ENCODE measurements at places on chromosomes 6 and 20.

- DNase-seq = no peak
Measured at GRCh38 chr6:132604635-132605152, 15.2 kb upstream of the TAAR5 start.

DNA sequence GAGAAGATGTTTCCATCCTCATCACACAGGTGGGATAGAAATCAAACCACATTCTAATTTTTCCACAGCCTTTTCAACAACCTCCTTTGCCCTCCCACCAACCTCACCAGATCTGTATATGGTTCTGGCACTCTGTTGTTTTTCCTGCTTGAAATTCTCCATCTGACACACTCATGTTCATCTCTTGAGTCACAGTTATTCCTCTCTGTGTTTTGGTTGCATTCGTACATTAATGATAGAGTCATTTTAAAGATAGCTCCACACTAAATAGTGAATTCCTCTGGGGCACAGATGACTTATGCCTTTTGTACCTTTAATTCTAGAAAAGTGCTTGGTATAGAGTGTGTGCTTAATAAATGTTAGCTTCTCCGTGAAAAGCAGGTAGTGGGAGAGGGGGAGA lies 1.4 kb upstream of the GCLC start:
- no peak for DNase-seq

DNA sequence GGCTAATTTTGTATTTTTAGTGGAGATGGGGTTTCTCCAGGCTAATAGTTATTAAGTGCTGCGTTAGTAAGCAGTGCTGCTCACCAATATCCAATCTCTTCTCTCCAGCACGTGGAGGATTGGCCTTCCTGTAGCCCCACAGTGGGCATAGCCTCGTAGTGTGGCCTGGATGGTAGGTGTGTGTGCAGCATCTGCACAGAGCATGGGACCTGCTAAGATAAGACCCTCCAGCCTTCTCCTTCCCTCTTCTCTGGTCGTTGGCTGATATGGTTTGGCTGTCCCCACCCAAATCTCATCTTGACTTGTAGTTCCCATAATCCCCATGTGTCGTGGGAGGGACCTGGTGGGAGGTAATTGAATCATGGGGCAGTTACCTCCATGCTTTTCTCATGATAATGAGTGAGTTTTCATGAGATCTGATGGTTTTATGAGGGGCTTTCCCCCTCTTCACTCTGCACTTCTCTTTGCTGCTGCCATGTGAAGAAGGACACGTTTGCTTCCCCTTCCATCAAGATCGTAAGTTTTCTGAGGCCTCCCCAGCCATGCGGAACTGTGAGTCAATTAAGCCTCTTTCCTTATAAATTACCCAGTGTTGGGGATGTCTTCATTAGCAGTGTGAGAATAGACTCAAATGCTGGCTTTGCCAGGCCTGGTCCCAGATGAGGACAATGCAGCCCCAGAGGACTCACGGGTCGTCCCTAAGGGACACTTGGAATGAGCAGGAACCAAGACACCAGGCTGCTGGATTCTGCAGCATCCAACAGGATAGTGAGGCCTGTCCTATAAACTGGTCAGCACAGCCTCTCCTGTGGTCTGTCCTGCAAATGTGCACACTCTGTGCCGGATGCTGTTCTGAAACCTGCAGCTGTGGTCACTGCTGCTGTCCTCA lies 63.4 kb upstream of the AFDN start:
- no peak for DNase-seq

DNA sequence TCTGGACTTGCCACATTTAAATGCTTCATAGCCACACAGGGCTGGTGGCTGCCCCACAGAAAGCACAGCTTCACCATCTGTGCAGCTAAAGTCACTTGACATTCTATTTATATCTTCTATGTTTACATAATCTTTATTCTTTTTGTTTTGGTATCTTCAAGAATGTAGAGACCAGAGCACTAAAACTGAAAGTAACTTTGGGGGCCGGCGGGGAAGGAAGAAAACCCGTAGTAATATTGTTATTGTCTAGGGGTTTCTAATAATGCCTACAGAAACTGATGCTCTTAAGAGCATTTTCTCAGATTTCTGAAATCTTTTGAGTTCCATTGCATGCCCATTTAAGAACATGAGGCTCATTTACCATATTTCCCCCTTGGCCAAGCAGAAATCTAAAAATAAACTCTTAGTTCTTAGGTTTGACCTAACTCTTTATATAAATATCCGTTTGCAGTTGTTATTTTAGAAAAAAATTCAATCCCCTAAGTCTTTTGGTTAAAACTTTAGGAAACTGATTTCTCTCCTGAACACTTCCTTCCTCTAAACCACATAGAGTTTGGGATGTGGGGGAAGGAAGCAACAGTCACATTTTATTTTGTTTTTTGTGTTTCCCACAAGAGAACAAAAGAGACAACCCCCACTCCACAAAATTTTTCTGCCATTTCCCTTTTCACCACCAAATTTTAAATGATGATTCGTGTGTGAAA lies 207.6 kb downstream of the OGFRL1 start:
- peak; percentile 15 for DNase-seq

GRCh38 chr6:151029970-151030369 lies 164.5 kb downstream of the MTHFD1L start:
- peak; percentile 51 for DNase-seq

DNA sequence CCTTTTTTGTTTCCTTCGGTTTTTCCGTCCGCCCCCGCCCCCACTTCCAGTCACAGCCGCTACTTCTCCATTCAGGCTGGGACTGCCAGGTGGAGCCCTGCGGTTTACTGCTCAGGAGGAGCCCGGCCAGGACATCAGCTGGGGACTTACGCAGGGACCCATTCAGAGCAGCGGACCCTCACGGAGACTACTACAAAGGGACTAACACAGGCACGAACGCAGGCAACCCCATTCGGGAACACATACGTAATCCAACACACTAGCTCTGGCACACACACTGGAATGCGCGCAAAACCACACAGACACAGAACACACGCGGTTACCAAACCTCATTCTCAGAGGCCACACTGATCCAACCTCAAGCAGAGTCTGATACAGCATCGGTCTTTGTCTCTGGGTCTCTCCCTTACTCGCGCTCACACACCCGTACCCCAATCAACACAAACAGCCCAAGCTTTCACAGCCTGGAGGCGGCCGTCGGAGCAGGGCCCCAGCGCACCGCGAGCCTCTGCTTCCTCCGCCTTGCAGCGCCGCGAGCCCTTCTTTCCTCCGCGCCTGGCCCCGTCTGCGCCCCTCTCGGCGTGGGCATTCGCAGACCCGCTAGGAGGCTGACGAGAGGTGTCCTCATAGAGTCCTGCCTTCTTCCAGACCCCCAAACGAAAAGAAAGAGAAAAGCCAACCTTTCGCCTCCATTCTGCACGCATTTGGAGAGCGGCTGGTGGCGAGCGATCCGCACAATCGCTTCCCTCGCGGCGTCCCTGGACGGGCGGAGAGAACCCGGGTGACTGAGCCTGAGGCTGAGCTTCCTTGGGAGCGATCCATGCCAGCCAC lies 1.1 kb upstream of the SLC32A1 start:
- DNase-seq = peak; percentile 76

GRCh38 chr20:34045294-34045693 lies 51.6 kb downstream of the RALY start:
- no peak for DNase-seq

- DNase-seq = no peak
Measured at GRCh38 chr6:105808571-105808970, 277.6 kb upstream of the PRDM1 start.

DNA sequence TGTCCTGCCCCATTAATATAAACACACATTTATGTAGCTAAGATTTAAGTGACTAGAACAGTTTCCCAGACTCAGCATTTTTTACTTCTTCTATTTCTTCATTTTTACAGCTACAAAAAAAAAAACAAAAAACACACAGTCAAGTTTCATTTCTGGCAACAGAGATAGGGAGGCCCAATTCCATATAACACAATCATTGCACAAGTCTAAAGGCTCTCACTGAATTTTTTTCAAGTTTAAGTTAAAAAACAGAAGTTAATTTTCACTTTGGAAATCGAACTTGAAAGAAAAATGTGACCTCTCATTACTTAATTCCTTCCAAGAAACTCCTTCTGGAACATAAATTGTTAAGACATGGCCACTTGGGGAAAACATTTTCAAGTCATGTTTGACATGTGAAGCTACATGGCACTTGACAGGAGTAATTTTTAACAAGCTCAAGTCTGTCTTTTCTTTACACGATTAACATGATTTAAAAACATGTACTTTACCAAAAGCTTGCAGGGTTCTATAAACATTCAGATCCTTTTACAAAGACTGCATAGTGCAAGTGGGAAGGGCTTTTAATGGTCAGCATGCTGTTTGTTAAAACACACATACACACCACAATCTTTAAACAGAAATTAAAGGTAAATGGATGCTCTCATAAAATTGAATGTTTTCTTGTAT lies 100.1 kb upstream of the CCDC28A start:
- peak; percentile 91 for DNase-seq

GRCh38 chr6:42162384-42162783 lies 10.8 kb upstream of the GUCA1A start:
- DNase-seq = no peak

DNA sequence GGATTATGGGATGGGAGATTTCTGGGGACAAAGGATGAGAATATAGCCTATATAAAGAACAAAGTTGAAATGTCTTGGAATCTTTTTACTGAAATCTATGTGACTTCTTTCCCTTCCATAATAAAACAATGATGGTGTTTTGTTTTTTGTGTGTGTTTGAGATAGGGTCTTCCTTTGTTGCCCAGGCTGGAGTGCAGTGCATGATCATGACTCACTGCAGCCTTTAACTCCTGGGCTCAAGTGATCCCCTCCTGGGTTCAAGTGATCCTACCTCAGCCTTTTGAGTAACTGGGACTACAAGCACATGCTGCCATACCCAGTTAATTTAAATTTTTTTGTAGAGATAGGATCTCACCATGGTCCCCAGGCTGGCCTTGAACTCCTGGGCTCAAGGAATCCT lies 50.9 kb downstream of the FAM217A start:
- DNase-seq = no peak

GRCh38 chr20:51639206-51639832 lies 96.8 kb upstream of the NFATC2 start:
- peak; percentile 18 for DNase-seq
